Activated naive CD4-positive, alpha-beta T cell treated with anti-CD3 and anti-CD28 coated beads for 36 hours (primary cell): ENCODE measurements at places on chromosomes 2 and 18. TPM values are rescaled to one million over a fixed set of nuclear protein-coding genes. Genes with fewer than 3 reads are reported as not detected.

Gene ZEB2
- 4.9 TPM for total RNA-seq

Gene PIGN
- total RNA-seq: 21.2 TPM

Gene NFU1
- 39.3 TPM for total RNA-seq

Gene ANKRD36
- 23.0 TPM for total RNA-seq
